ENCODE measurements at places on chromosomes 2 and 18.

- DNase-seq: peak; percentile 24
Observed at GRCh38 chr2:119316066-119316465, 50.6 kb downstream of the C2orf76 start.

DNA sequence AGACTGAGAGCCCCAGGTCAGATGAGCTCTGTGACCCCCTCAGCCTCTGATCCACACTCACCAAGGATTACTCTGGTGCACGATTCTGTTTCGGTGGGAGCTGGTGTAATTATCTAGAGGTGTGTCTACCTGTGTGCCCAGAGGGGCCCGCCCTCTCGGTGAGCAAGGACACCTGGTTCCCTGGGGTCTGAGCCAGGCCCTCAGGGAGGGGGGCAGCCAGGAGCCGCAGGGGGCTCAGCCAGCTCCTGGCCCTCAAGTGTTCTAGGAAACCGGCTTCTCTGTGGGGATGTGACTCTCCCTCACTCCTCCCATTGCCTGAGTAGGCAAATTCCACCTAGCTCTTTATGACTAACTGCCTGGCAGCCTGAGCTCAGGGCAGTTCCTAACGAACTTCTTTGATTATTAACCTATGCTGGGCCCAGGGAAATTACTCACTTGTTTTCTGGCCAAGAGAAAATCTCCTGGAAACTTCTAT lies 17.4 kb downstream of the AGAP1 start:
- peak; percentile 68 for DNase-seq

DNA sequence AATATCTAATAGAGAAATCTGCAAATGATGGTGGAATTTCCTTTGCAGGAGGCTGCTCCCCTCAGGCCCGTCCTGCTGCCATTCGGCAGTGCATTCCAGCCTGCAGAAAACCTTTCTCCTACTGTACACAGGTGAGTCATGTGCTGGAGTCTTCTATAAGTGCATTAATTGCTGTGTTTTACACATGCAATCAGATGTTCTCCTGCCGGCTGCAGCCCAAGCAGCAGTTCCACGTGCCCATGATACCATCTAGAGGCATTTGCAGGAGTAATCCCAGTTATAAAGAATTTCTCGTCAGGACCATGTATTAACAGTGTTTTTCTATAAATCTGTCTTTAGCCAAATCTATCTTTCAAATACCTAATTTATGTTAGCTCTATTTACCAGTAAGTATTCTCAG lies 304.7 kb upstream of the HNMT start:
- DNase-seq: no peak

GRCh38 chr2:104384961-104385360 lies 469.0 kb upstream of the POU3F3 start:
- DNase-seq: no peak

DNA sequence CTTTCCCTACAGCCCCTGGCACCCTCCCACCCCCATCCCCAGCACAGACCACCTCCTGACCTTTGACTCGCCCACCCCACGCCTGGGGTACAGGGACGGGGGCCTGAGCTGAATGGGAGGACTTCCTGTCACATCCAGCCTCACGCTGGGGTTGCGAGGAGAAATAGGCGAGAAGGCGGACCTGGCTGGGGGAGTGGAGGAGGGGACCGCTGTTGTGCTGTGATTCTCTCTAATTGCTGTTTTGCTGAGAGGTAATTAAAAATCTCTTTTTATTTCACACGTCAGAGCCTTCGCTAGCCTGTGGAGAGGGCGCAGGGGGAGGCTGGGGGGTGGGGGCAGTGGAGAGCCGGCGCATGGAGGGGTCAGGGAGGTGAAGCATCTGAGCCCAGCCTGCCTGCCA lies 9.7 kb upstream of the ECEL1 start:
- no peak for DNase-seq

- no peak for DNase-seq
Observed at GRCh38 chr18:57581301-57581934, 5.1 kb downstream of the FECH start.

DNA sequence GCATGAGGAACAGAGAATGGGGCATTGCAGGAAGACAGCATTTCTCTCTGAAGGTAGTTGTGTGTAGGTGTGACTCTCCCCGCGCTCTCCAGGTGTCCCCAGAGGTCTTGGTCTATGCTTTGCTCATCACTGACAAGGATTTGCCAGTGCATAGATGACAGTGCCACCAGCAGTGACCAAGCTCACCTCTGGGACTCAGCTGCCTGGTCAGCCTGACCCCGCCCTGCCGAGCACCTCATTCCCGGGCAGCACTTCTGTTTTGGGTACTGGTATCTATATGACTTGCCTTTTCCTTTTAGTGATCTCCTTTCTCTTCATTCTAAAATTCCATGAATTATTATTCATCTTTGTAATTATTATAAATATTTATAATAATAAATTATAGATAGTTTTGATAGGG lies 59.1 kb downstream of the GBX2 start:
- DNase-seq: no peak

GRCh38 chr2:55511508-55512124 lies 7.9 kb upstream of the CFAP36 start:
- DNase-seq: peak; percentile 67

GRCh38 chr2:217655651-217656050 lies 347.1 kb downstream of the TNS1 start:
- DNase-seq: no peak

- DNase-seq: no peak
Observed at GRCh38 chr2:226759768-226760167, 39.9 kb downstream of the IRS1 start.

DNA sequence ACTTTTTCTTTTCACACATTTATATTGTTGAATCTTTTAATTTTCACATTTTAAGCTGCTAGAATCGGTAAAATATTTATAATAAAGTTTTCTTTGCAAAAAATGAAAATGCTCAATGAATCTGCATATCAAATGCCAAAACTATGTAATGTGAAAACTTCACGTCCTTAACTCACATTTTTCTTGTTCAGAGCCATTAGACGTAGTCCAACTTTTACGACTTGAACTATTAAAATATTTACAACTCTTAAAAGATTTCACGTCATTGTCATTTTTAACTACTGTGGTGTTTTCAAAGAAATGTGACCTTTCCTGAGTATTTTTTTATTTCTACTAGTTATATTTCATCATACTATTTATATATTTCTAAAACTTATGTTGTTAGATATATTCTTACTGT lies 54.9 kb downstream of the MRPS9 start:
- DNase-seq: no peak

DNA sequence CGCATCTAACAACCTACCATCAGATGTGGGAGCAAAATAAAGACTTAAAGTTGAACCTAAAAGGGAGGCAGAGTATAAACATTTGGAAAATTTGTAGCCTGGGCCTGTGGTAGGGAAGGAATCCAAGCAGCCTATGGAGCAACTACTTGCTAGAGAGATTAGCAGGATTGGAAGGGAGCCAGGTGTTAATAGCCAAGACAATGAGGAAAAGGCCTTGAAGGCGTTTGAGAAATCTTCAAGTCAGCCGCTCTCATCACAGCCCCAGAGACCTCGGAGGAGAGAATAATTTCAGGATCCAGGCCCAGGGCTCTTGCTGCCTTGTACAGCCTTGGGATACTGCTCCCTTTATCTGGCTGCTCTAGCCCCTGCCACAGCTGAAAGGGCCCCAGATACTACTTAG lies 219.7 kb downstream of the THSD7B start:
- peak; percentile 22 for DNase-seq

DNA sequence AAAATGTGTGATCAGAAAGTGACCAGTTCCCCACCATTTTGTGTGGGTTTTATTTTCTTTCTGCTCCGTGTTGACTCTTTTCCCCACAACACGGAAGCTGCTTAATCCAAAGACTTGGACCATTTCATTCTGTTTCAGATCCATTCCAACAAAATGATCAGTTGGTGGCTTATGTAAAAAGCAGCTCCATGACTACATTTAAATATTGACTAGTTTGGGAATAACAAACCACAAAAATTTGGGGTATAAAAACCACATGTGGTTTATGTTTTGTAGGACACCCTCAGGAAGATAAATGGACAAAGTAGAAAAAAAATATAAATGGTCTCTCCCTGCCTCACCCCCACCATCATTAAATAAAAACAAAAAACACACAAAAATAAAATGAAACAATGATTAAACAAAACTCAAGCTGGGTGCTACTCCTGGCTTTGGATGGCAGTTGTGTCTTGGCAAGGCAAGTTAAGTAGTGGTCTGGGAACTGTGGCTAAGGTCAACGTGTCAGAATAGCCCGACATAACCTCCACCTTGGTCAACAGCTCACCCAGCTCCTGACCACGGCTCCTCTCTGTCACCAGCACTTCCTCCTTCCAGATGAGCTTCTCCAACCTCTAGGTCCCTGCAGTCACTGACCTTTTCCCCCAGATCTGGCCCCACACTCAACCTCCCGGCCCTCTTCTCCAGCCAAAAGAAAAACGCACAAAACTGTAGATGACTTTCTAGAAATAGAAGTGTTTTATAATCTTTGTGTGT lies 12.8 kb upstream of the WIPF1 start:
- no peak for DNase-seq

DNA sequence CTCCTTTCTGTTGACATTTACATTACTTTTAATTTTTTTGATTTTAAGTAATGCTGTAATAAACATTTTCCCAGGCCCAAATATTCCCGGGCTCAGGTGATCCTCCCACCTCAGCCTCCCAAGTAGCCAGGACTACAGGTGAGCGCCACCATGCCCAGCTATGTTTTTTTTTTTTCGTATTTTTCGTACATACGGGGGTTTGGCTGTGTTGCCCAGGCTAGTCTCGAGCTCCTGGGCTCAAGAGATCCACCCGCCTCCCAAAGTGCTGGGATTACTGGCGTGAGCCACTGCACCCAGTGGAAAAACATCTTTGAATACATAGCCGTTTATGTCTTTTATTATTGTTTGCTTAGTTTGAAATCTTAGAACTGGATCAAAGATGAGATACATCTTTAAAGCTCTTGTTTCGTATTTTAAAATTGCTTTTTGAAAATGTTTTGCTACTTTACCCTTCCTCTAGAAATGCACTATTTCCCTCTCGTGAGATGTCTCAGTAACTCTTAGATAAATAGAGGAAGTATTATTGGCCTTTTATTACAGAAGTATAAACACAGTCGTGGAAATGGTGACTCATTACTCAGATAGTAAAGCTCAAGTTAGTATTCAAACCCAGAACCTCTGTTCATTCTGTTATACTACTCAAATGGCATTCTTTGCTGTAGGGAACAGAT lies 2.4 kb downstream of the SMCHD1 start:
- peak; percentile 84 for DNase-seq

DNA sequence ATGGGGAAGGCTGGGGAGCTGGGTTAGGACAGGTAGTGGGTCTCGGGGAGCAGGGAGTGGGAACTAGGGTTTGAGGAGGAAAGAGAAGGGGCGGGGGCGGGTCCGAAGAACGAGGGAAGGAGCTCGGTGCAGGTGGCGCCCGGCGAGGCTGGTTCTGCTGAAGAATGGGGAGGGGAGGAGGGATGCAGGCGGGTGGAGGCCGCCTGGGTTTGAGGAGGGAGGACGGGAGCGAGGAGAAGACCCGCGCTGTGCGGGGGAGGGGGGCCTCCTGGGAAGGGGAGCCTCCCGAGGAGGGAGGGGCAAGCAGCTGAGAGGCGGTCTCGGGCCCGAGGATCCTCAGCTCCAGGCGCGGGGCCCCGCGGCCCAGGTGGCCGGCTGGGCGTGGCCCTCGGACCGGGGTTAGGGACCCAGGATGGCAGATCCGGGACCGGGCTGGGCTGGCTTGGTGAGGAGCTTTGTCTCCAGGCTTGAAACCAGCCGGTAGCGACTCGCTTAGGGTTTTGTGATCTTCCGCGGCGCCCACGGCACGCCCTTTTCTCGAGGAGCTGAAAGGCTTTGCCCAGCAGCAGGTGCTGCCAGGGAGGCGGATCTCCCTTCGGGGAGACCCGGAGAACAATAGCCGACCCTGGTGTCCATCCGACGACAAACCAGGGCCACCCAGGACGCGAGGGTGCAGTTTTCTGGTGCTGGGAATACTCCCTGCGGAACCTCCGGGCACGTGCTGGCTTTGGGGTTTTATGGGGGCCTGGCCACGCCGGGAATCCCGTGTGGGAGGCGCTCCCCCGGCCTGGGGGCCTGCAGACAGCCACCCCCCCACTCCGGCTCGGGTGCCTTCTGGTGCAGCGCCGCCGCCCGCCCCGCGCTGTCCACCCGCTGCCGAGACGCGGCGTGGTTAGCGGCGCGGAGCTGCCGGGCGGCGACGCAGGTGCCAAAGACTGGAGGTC lies 1.4 kb downstream of the DPYSL5 start:
- DNase-seq: no peak

- DNase-seq: no peak
Observed at GRCh38 chr2:98790221-98790620, 59.3 kb upstream of the MGAT4A start.

DNA sequence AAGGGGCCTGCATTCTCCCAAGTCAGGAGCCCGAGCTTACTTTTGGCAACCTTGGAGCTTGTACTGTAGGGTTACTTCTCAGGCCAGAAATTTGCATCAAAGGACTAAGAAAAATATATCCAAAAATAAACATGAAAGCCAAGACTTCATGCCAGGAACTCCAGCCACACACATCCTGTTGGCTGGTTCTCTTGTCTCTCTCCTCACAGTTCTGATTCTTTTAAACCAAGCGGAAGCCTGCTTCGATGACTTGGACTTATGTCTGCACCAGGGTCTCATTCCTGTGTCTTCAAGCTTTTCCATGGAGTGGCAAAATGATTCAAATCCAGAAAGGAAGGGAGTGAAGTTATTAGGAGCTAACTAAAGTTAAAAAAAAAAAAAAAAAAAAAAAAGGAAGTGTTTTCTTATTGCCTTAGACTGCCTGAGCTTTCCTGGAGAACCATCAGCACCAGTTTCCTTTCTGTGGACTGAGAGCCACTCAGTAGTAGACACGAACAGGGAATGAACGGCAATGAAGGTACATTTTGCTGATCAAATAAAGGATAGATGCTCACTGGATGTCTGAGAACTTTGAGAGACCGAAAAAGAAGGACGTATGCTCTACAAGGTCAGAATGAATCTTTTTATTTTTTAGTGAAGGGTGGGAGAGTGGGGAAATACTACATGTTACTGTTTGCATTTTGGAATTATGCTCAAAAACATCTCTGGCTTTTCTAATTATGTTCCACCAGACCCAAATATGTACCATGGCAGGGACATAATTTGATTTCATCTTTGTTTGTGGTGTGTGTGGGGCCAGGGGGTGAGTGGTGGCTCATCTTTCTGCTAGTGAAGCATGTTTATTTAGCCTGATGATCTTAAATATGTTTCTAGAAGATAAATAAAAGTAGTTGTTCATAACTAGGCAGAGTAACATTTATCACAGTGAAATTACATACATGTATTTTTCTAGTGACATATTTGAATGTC lies 86.0 kb downstream of the RAPGEF4 start:
- peak; percentile 46 for DNase-seq

GRCh38 chr2:216104691-216105090 lies 4.5 kb upstream of the XRCC5 start:
- DNase-seq: no peak

- DNase-seq: no peak
Observed at GRCh38 chr2:138228101-138228500, 263.8 kb downstream of the HNMT start.
